Stimulated activated CD8-positive, alpha-beta memory T cell treated with anti-CD3 and anti-CD28 coated beads, Interleukin-4, amount 100 ng/mL, for 1 hour (primary cell): ENCODE measurements at places on chromosomes 5 and 9.

DNA sequence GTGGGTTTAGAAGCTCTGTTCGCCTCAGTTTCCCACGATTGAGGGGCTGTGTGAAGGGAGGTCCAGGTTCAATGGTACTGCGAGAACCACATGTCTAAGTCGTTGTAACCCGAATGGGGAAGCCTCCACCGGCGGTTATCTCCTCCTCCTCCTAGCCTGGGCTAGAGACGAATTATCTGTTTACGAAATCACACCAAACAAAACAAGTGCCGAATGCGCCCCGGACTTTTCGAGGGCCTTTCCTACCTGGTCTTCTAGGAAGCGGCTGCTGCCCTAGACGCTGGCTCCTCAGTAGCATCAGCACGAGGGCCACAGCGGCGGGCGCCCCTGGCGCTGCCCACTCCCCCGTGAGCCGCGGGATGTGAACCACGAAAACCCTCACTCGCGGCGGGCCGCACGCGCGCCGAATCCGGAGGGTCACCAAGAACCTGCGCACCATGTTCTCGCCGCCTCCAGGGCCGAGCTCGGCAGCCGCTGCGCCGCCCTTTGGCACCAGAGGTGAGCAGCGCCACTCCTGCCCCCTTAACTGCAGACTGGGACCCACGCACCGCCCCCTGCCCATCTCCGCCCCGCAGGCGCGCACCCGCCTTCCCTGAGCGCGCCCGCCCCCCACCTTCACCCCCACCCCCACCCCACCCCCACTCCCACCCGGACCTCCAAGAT, at the start of gene CDKN2A:
CDKN2A (minus strand) TSS at position 500 of the 663 bp plus-strand sequence.
- no peak for DNase-seq

DNA sequence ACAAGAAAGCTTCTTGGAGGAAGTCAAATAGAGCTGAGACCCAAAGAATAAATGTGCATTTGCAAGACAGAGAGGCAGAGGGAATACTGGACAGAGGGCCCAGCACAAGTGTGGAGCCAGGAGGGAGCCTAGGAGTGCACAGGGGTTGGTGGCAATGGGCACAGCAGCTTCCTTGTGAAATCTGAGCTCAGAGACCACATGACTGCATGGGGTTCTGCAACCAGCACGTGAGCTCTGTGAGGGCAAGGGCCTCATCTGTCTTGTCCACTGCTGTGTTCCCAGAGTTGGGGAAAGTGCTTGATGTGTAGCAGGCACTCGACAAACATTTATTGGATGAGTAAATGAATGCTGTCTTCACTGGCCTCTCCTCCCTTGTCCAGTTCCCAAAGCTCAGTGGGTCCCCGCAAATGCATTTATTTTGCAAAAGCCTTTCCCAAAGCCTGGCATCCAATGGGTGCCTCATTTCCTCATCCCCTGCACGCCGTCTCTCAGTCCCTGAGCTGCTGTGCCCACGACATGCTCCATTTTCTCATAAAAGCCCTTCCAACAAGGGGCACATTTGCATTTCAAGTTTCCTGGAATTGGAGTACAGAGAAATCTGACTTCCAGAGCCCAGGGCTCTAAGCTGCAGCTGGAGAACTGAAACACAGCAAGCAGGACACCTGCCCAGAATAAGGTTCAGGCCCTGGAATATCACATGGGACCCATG, 58.5 kb downstream of the KCNIP1 start:
- no peak for DNase-seq

DNA sequence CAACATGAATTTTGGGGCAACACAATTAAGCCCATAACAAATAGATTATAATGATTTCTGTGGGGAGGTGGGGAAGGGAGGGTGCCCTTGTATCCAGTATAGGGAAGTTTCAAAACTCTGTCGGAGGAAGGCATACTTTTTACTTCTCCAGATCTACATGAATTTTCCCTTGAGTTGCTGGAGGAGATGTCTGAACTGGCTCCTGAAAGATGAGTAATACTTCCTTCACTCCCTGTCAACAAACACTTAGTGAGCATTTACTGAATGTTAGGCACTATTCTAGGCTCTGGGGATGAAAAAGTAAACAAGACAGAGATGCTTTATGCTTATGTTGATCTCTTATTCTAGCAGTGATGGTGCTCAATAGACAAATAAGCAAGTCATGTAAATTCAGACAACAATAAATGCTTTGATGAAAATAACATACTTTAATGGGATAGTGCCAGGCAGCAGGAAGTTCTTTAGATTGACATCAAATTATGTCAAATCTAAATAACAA, 197.9 kb upstream of the ANKH start:
- DNase-seq: no peak

DNA sequence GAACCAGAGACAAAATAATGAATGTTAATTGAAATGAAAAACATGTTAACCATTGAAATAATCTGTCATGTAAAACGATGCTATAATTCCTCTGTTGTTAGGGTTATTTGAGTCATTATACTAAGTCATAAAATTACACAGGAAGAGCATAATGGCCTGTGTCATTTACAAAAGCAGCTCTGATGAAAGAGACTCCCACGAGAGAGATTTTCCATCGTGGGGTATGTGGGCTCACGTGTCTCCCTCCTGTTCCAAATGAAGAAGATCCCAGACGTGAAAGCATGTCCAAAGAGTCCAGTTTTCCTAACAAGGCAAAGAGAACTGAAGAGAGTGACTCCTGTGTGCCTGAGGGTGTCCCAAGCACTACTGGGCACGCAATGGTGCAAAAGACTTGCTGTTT, 379.8 kb downstream of the SPOCK1 start:
- no peak for DNase-seq

GRCh38 chr5:38212307-38212706, 46.1 kb upstream of the EGFLAM start:
- DNase-seq: no peak

DNA sequence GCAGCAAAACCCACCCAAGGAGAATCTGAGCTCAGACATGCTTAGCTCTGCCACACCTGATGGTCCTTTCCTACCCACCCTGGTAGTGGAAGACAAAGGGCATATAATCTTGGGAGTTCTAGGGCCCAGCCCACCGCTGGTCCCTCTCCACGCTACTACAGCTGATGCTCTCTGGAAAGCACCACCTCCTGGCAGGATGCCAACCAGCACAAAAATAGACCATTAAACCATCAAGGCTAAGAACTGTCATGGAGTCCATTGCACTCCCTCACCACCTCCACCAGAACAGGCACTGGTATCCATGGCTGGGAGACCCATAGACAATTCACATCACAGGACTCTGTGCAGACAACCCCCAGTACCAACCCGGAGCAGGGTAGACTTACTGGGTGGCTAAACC, 111.0 kb upstream of the IL7R start:
- DNase-seq: no peak

DNA sequence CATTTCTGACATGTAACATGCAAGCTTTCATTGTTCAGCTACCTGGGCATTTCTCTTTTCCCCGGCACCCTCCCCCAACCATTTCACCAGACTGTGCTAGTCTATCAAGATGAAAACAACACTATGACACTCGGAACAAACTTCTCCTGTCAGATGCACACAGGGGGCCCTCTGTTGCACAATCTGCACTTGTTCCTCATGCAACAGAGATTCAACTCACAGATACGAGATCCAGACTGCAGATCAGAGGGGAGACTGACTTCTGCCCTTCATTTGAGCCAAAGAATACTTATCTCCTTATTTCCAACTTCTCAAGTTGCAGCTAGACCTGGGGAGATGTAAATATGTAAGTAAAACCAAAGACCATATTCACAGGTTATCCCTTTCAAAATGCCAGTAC, 15.7 kb upstream of the FST start:
- DNase-seq: no peak

- DNase-seq: no peak
Observed at GRCh38 chr9:114312513-114312875, 10.4 kb upstream of the ORM1 start.

GRCh38 chr5:141510850-141511601, 22.1 kb downstream of the PCDHGC5 start:
- DNase-seq: no peak

DNA sequence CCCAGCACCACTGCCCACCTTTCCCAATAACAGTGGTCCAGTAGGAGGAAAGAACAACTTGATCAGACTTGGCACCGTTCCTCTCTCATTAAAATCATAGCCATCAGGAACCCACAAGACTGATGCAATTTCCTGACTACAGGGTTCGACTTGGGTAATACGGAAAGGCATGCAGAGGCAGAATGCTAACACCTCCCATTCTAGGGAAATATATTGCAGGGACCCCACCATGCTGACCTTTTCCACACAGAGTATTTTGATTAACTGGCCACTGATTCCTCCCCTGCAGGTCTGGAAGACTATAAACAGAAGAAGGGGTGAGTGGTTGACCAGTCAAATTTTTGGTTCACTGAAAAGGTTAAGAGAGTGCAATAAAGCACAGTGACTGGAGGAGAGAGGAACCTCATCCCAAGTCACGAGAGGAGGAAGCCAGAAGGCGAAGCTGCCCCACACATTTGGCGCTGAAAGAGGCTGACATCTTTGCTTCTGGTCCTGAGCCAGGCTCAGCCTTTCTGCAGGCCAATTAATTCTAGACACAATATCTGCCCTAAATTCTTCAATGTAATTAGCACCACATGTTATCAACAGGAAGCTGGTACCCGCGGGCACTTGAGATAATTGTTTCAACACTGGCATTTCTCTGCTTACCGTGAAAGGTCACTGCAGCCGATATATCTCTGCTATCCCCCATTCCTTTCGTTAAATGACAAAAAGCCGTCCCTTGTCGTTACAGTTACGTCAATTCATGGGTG, 64.7 kb upstream of the SPOCK1 start:
- no peak for DNase-seq

GRCh38 chr9:33785914-33786313, 9.4 kb upstream of the PRSS3 start:
- no peak for DNase-seq

GRCh38 chr5:74275171-74275992, 365.1 kb downstream of the ENC1 start:
- no peak for DNase-seq

DNA sequence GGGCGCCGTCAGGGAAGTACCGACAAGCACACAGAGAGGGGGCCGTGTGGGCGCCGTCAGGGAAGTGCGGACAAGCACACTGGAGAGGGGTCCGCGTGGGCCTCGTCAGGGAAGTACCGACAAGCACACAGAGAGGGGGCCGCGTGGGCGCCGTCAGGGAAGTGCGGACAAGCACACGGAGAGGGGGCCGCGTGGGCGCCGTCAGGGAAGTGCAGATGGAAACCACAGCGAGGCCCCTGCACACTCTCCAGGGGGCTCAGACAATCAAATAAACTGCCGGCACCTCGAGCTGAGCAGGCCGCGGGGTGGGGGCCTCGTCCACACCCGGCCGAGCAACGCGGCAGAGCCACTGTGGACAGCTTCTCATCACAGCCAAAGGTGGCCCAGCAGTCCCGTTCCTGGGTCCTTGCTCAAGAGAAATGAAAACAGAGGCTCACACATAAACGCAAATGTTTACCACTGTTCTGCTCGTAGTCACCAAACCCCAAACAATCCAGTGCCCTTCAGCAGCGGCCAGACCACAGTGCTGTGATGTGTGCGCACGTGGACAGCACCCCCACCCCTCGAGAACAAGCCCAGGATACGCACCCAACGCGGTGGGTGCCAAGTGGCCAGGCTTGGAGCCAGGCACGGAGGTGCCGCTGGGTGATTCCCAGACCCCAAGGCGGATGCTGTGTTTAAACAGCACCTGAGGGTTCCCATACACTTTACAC, 24.7 kb downstream of the TPPP start:
- DNase-seq: no peak

DNA sequence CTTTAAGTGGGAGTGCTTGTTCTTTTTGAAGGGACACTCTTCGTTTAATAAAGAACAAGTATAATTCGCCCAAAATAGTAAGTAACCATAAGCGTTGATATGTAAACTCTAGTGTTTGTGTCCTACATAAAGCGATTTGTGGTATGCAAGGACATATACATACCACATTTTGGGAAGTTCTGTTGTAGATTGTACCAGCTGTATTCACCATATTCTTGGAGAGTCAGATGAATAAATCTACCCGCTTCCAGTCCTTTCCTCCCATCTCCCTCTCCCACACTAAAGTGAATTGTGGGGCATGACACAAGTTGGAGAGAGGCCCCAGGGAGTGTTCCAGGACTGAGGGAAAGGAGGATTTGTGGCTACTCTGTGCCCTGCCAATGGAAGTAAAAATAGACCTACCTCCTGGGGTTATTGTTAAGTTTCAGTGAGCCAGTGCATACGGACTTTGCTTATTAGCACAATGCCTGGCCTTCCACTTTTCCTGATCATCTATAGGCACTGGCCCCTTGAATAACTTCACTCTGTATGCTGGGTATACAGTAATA, 40.6 kb downstream of the ARHGAP26 start:
- DNase-seq: no peak

GRCh38 chr5:37319037-37319782, 51.7 kb downstream of the NUP155 start:
- DNase-seq: no peak

- no peak for DNase-seq
Observed at GRCh38 chr9:94631599-94631998, 7.7 kb downstream of the FBP1 start.

GRCh38 chr5:166032601-166033000, 2258.8 kb upstream of the WWC1 start:
- DNase-seq: no peak

GRCh38 chr9:125630436-125630835, 76.6 kb downstream of the MAPKAP1 start:
- no peak for DNase-seq

DNA sequence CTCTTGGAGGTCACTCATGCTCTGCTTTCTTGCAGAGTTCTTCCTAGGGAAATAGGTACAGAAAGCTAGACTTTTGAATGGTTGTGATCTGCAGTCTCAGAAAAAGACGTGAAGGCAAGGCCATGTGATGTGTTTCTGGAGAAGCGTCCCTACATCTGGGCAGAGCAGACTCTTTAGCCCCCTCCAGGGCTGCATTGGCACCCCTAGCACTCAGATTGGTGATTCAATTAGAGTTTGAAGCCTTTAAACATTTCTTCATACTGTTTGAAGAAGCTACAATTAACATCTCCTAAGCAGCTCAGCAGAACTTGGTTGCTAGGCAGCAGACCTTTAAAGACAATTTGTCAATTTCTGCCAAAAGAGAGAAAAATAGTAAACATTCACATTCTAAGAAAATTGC, 21.6 kb downstream of the JADE2 start:
- DNase-seq: no peak
